ENCODE measurements at places on chromosomes 6 and 20. TPM values are rescaled to one million over a fixed set of nuclear protein-coding genes. Genes with fewer than 3 reads are reported as not detected.

DNA sequence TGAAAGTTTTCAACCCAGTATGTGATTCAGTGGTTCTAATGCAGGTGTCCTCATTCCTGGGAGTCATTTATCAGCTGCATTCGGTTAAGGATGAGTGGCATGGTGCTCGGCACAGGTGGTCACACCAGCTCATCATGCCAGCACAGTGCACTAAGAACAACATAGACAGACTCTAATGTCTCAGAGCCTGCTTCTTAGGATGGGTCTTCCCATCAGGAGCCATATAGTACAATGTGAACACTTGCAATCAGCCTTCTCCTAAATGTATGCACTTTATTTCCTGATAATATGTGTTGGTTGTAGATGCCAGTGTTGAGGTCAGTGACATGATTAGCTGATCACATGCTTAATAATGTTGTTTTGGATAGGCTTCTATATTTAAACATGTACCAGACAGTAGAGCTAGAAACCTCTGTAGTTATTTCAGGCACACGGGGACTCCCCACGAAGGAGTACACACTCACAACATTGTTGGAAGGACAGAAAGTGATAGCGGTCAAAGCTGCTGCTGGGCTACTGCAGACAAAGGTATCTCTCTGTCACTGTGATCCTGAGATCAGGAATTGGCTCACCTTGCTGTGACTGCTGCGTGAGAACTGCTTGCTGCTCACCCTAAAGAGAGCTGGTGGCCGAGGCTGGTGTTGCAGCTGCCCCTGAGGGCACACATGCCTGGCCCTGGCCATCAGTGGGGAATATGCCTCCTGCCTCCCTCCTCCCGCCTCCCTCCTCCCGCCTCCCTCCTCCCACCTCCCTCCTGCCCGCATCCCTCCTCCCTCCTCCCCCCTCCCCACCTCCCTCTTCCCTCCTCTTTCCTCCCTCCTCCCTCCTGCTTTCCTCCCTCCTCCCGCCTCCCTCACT lies 195.4 kb downstream of the SMOC2 start:
- no peak for DNase-seq

- DNase-seq = no peak
Observed at GRCh38 chr20:59429396-59429795, 129.0 kb downstream of the EDN3 start.

DNA sequence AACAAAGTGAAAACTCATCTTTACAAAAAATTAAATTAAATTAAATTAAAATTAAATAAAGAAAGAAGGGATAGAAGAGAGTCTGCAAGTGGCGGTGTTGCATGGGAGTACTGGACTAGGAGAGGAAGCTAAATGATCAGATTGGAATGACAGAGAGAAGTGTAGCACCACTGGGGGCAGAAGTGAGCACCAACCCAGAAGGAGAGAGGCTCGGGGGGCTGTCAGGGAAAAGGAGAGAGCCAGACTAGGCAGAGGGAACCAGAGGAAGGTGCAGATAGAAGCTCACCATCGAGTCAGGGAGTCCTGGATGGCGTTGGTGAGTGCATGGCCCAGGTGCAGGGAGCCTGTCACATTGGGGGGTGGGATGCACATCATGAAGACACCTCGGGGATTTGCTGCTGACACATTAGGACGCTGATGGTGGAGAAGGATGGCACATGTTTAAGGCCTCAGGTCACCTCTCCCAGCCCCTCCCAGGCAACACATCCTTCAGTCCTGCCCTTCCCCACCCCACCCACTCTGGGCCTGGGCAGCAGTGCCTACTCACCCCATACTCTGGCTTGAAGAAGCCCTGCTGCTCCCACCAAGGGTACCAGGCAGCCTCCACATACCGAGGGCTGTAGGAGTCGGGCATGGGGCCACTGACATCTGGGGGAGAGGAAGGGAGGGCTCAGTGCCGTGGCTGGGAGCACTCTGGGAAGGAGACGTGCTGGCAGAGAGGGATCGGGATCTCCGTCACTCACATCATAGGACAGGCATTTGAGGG lies 4.0 kb downstream of the VARS1 start:
- no peak for DNase-seq

DNA sequence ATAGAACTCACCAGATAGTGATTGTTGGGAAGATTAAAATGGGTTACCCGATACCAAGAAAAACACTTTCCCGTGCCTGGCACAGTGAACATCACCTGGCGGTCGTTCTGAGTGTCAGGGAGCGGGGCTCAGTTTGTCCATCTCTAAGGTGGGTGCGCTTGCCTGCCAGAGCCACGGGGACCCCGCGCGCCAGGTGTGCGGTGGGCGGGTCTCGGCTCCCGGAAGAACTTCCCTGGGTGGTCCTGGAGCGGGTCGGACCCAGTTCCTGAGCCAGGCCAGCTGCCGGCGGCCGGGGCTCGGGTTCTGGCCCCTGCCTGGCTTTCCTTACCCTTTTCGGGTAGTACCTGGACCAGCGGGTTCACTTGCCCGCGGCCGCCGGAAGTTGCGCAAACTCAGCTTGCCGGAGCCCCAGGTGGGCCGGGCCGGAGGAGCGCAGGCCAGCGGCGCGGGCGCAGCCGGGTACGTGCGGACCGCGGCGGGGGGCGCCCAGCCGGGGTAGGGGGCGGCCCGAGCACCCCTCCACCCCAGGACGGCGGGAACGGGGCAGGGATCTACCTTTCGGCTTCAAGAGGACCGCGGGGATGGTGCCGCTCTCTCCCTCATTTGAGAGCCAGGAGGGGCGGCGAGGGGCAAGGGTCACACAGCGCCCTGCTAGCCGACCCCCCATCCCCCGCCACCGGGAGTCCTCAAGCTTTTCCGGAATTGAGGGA lies 7.5 kb downstream of the FAM110A start:
- DNase-seq = no peak

DNA sequence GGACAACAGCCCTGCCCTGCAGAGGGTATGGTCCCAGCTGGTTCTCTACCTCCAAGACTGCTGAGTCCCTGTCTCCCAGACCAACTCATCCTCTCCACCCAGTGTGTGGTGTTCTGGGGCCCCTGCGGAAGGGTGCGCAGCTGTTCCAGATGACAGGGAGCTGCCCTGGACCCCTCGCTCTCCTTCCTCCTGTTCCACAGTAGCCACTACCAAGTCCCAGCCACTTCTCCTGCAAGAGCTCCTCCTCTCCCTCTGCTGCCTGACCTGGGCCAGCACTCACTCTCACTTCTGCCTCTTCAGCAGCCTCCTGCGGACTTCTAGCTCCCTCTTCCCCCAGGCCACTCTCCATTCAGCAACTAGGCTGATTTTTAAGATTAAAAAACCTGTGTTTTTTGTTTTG lies 40.1 kb upstream of the TMEM181 start:
- peak; percentile 39 for DNase-seq

DNA sequence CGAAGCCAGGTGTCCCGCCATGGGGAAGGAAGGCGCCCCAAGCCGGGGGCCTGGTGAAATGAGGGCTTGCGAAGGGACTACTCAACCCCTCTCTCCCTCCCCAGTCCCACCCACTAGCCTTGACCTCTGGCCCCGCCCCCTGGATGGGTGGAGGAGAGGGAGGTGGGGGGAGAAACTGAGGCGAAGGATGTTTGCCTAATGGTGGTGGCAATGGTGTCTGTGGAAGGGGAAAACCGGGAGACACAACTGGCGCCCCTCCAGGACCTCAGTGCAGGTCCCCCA lies at the start of gene POU5F1:
TSS of gene POU5F1 (minus strand) at position 83 of the 282 bp plus-strand sequence. CDS start at position 21, 62 bp downstream.
- DNase-seq = no peak

DNA sequence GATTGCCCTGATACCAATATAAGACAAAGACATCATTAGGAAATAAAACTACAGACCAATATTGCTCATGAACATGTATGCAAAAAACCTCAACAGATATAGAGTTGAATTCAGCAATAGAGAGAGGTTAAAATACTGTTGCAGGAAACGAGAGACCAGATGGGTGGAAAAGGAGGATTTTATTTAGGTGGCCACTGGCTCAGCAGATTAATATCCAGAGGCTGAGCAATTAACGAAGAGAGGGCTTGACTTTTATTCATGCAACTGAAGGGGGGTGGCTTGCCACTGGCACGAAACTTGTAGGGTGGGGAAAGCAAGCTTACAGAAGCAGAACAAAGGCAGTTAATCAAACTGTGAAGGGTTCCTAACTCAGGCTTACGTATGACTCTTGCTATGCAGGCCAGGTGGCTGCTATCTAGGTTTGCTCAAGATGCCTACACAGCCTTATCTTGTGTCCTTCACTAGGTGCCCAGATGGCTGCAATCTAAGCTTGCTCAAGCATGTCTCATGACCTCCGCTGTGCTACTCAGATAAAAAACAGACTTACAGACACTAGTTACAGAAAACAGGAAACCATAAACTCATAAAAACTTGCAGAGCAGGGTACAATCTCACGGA lies 126.4 kb downstream of the MMUT start:
- no peak for DNase-seq

DNA sequence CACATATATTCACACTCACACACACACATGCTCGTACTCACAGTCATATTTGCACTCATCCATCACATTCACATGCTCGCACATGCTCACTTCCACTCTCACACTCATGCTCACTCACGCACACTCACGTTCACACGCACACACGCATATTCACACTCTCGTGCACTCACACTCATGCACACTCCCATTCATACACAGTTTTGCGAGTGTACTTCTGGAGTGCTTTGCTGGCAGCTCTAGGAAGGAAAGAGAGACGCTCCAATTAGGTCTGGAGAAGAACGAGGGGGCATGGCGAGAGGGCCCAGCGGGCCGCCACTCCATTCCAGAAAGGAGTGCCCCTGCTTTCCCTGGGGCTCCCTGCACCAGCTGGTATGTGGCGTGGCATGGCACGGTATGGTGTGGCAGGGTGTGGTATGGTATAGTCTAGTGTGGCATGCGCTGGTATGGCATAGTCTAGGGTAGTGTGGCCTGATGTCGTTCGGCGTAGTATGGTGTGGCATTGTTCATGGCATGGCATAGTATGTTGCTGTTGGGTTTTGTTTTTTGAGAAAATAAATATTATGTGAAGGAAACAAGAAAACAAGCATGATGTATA lies 216.8 kb upstream of the CDYL start:
- no peak for DNase-seq

DNA sequence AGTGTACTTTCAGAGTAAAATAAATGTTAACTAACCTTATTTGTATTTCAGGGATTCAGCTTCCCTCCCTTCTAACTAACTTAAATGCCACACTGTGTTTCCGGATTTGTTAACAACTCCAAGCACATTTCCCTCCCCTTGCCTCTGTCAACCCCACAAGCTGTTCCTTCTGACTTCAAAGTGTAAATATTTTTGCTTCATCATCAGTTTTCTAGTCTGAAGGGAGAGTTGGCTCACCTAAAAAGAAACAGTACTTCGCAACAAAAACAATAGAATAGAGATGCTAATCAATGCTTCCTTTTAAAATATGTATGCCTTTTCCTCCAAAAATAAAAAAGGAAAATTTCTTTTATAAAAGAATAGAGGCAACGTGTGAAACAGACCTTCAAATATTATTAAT lies 132.6 kb downstream of the THEMIS start:
- DNase-seq = no peak

- DNase-seq = no peak
Observed at GRCh38 chr6:4776493-4777393, 539 bp downstream of the CDYL start.

DNA sequence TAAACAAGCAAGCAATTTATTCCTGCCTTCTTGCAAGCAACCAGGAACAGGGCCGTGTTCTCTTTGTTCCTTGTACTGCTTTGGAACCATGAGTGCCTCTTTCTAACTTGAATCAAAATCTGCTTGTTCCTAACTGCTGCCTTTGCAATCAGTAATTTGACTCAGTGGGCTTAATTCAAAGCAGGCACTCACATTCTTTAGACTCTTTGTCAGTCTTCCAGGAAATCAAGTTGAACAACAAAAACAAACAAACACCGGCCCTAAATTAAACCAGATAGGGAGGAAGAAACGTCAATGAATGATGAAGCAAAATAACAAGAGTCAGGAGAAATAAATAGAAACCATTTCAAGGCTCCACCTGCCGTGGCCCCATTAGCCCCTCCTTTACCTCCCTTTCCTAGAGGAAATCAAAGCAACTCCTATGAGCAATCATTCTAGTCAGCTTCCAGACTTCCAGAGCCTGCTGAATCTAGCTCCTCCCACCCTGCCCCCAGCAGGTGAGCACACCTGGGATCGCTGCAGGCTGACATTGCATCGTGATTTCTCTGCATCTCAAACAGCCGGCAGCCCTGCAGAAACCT lies 582.2 kb upstream of the FLRT3 start:
- DNase-seq = no peak

DNA sequence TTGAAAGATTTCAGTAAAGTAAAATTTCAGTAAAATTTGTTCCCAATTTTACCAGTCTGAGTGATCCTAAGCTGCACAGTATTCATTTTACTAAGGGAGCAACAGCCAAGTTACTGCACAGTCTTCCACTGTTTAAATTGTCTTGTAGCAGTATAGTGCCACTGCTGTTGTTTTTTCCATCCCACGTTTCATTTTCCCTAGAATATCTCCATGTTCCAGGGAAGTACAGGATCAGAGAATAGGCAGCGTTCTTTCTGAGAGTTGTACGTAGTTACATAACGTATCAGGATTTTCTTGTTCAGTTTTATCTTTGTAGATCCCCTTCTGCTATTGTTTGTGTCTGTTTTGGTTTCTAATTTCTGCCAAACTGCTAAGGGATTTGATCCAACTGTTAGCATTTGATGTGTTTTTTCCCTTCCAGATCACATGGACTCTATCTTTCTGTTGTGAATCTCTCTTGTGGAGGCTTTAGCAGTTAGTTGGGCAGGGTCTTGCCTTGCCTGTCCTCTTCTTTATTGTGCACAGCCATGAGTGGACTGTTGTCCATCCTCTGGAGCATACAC lies 38.4 kb downstream of the BCKDHB start:
- no peak for DNase-seq

- DNase-seq = no peak
Observed at GRCh38 chr20:17093782-17094181, 133.1 kb upstream of the PCSK2 start.

- no peak for DNase-seq
Observed at GRCh38 chr6:946546-946945, 253.6 kb upstream of the EXOC2 start.

GRCh38 chr6:113846577-113846976 lies 10.6 kb upstream of the MARCKS start:
- no peak for DNase-seq

DNA sequence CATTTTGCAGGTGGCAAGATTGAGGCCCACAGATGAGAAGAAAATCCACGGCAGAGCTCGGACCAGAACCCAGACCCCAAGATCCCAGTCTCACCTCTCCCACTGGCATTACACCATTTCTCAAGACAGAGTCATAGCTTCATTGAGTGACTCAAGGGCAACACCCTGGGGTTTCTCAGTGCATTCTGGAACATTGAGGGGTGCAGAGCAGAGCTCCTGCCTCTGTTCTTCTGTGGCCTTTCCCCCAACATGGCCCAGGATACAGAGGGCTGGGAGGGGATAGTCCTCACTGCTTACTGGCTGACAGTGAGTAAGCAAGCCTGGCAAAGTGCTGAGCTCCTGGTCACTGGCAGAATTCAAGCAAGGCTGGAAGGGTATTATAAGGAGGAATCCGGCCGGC lies 74.0 kb downstream of the MDGA1 start:
- no peak for DNase-seq

GRCh38 chr6:30691208-30691847 lies 544 bp upstream of the NRM start:
- no peak for DNase-seq

Gene PTPRK
- 13.6 TPM for total RNA-seq

Gene CASS4
- total RNA-seq = 3.1 TPM

Gene ASIP
- not detected for total RNA-seq

Gene PABPC1L
- total RNA-seq = 10.1 TPM

Gene MCHR2
- total RNA-seq = not detected

Gene MICB
- 4.5 TPM for total RNA-seq

Gene MKKS
- 14.4 TPM for total RNA-seq

Gene IP6K3
- total RNA-seq = 0.13 TPM

Gene PTCHD4
- total RNA-seq = 1.4 TPM

Gene MEP1A
- 0.35 TPM for total RNA-seq

All from mesenteric fat pad (tissue), 1 donor.